ENCODE measurements at places on chromosomes 12 and 14.

- DNase-seq, result no peak
Measured at GRCh38 chr12:18141048-18141982, 51.3 kb upstream of the RERGL start.

GRCh38 chr14:77580964-77581505 lies 35.4 kb downstream of the SPTLC2 start:
- DNase-seq, result peak; percentile 6

DNA sequence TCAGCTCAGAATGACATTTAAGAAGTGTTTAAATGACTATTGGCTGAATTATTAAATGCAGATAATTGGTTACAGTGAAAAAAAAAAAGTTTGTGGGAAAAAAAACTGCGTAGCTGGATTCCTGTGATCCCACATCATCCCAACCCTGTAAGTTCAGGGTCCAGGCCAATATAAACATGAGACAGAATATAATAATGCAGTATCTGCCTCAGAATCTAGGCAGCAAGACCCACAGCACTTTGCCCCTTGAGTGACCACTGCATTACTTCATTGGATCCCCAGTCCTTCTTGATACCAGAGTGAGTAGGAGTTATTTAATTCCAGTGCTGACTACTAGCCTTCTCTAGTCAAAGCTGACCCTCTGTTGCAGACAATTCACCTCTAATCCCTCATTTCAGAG lies 272.6 kb downstream of the CCER1 start:
- DNase-seq, result no peak

DNA sequence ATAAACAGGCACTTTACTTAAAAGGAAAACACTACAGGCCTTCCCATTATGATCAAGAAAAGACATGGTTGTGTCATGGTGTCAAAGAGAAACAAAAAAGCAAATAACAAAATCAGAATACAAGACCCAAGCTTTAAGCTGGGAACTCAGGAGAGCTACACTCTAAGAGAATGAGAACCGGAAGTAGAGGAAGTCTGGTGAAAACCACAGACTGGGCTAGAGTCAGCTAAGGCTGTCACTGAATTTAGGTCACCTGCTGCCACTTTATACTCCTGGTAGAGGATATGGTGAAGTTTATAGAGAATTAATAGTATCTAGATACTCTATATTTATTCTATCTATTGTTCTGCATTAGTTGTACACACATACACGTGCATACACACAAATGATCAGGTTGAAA lies 971.7 kb downstream of the FLRT2 start:
- DNase-seq, result no peak

DNA sequence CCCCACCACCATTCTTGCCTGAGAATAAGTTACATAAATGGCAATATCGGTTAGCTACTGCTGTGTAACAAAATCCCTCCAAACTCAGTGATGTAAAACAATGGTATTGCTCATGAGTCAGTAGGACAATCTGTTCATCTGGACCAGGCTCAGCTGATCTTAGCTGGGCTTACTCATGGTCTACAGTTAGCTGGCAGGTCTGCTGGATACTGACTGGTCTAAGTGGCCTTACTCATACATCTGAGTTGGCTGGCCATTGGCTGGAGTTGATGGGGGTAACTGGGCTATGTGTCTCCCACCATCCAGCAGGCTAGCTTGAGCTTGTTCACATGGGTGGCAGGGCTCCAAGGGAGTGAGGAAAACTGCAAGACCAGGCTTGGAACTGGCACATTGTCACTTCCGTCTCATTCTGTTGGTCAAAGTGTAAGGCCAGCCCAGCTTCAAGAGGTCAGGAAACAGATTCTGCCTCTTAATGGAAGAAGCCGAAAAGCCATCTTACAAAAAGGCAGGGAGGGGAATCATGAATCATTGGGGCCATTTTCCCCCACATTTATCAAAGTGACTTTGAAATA lies 56.7 kb upstream of the CHGA start:
- no peak for DNase-seq

DNA sequence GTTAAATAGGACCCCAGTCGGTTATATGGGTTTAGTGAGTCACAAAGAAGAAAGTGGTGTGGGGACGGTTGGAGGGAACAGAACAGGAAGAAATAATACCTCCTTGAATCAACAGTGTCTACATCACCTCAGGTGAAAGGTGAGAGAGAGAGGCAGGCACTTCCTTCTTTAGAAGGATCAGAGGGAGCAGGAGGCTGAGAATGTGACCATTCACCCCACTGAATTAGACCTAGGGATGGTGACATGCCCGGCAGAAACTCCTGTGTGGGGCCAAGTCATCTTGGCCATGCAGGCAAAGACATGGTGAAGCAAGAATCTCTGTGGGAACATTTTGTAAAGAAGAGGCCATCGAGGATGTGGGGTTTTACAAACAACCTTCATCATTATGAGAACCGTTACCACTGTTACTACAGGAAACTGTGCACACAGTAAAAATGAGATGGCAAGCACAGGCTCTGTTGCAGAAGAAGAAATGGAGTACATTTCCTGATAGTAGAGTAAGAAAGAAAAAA lies 1196.9 kb downstream of the VRK1 start:
- peak; percentile 48 for DNase-seq

DNA sequence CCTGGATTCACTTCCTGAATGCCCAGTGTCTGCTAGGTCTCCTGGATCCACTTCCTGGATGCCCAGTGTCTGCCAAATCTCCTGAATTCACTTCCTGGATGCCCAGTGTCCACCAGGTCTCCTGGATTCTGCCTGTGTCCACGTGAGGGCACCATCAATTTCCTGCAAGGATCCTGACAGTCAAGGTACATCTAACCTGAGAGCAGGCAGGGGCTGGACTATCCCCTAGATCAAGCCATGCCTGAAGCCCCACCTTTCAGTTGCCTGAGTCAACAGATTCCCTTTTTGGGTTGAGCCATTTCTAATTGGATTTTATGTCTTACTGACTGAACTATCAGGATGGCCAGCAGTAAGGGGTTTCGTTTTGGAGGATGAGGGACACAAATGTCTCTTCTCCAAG lies 49.5 kb downstream of the GALNT9 start:
- no peak for DNase-seq

- no peak for DNase-seq
Measured at GRCh38 chr12:116465856-116466255, 93.3 kb upstream of the MAP1LC3B2 start.

DNA sequence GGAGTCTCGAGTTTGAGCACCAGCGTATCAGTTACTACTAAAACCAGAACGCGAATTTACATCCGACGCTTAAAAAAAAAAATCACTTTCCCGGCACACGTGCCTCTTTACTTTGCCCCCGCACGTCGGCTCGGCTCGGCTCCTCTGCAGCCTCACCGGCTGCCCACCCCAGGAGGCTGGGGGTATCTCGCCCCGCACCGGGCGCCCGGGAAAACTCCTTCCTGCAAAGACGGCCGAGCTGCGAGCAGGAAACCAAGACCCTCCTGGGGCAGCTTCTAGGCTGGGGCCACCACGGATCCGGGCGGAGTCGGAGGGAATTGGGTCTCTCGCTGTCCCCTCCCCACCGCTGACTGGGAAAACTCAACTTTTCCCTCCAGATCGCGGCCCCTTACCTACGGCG lies 610 bp downstream of the VSIG10 start:
- no peak for DNase-seq

DNA sequence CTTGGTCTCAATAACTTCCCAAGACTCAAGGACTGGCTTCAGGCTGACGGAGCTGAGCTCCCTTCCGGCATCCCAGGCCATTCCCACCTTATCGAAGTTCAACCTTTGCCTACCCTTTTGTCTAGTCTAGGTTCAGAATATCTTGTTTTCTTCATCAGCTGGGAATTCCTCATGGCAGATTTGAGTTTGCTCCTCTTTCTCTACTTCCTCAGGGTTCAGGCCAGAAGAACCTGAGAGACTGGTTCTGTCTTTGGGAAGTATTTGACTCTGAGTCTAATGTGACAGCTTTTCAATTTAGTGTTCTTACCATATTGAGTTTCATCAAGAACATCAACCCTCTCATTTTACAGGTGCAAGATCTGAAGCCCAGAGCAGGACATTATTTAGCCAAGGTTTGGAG lies 2.1 kb downstream of the BIN2 start:
- no peak for DNase-seq

DNA sequence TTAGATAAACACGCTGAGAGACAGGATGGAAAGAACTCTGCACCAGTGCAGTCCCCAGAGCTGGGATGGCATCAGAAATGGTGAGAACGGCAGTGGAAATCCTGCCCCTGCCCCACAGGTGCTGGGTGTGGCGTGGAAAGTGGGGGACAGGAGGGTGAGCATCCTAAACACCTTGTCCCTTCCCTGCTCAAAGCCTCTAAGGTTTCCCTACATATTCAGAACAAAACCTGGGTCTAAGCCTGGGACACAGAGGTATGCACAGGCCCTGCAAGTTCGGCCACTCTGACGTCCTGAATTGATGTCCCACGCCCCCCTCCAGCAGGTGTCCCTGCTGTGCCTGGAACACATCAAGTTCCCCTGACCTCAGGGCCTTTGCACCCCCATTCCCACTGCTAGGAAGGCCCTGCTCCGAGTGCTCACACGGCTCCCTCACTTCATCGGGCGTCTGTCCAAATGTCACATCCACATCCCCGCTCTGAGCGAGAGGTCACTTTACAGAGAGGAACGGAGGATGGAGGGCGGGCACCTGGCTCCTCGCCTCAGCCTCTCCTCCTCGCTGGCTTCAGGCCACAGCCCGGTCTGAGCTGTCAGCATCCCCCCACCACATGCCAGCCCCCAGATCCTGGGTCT lies 38.5 kb upstream of the SFSWAP start:
- no peak for DNase-seq

DNA sequence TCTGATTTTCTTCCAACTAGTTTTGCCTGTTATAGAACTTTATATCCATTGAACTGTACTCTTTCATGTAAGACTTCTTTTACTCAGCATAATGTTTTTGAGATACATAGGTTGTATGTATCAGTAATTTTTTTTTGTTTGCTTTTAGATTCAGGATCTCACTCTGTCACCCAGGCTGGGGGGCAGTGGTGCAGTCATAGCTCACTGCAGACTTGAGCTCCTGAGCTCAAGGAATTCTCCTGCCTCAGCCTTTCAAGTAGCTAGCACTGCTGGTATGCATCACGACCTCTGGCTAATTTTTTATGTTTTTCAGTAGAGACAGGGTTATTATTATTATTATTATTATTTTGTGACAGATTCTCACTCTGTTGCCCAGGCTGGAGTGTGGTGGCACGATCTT lies 65.0 kb upstream of the DDHD1 start:
- no peak for DNase-seq

DNA sequence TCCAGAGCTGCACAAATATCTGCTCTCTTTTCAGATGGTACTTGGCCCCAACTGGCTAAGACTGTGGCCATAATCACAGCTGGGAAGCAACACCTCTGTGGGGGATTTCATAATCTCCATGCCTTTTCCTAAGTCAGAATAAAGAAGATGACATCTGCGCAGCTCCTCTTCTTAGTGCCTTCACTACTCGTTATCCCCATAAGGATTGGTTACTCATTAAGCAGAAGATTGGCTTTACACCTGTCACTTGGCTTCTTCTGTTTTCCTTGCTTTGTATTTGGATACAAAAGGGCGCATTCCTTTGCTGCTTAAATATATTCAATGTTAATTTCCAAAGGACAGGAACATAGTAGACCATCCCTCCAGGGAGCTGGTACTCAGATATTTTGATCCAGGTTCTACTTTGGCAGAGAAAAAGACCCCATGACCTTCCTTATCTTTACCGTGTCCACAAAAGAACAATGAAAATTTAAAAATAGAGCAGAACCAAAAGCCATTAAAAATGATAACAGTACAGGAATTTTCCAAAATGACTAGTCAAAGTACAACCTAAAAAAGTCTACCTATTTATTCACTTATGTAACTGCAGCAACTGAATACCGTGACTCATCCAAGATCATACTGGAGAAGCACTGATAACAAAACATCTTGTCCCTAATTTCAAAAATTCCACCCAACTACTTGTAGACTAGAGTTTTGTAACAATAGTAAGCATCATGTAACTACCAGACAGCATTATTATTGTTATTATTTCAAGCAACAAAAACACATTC lies 352.3 kb upstream of the TMPO start:
- no peak for DNase-seq

GRCh38 chr12:102548543-102548942 lies 68.2 kb upstream of the IGF1 start:
- DNase-seq, result no peak

DNA sequence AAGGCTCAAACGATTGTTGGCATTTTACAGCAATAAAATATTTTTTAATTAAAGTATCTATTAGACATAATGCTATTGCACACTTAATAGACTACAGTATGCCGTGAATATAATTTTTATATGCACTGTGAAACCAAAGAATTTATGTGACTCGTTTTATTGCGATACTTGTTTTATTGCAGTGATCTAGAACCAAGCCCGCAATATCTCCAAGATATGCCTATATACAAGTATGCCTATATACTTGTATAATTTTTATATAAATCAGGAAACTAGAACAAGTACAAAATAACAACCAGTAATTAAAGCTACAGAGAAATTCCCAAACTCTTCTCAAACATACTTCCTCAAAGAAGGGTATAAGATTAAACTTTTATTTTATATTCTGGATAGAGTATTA lies 31.3 kb downstream of the EEA1 start:
- DNase-seq, result no peak

DNA sequence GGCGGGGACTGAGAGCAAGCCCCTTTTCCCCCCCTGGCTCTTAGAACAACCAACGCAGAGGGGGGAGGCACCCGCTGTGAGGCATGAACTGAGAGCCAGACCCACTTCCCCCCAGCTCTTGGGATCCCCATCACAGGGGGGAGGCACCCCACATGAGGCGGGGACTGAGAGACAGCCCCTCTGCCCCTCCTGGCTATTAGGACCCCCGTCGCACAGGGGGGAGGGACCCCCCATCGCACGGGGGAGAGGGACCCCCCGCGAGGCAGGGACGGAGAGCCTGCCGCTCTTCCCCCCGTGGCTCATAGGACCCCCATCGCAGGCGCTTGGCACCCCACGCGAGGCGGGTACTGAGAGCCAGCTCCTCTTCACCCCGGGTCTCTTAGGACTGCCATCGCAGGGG lies 195.8 kb upstream of the PZP start:
- no peak for DNase-seq

DNA sequence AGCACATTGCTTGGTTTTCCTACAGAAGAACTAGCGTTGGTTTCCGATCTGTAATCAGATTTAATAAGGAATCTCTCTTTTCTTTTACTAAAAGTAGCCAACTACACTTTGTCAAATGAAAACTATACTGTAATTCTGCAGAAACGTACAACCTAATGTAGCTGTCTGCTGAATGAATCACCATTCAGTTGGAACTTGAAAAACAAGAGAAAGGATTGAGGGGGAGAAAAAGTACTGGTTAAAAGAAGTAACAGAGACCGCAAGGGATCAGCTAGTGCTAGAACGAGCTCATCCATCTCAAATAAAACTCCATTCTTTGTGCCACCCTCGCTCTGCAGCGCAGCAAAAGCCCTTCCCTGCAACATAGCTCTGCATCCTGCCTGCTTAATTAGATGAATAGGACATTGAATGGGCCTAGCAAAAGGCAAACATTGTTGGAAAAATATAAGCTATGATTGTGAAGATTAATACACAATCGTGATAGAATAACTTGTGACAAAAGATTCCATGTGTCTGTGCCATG lies 2.6 kb downstream of the GARIN2 start:
- no peak for DNase-seq

DNA sequence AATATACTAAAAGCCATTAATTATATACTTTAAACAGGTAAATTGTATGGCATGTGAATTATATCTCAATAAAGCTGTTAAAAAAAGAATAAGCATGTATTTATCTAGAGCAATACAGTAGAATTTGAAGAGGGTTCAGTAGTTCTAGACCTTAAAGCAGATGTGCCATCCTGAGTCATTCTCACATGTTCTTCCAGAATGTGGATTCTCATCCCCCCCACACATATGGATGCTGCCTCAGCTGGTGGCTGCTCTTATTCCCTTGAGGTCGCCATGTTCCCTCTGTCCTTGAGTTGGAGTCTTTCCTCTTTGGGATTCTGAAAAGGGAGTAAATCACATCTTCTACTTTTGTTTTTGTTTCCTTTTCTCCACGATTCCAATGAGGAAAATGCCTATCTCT lies 321.3 kb downstream of the AEBP2 start:
- DNase-seq, result no peak
